ENCODE measurements at places on chromosomes 12 and 14. TPM values are rescaled to one million over a fixed set of nuclear protein-coding genes. Genes with fewer than 3 reads are reported as not detected.

The TAS2R14 gene
- 2.4 TPM for total RNA-seq

The IFNG-AS1 gene
- total RNA-seq, result not detected

The TMEM63C gene
- 0.51 TPM for total RNA-seq

GRCh38 chr12:120292411-120292660, 633 bp upstream of the RNU4-2 start:
- no peak for DNase-seq

The GPR132 gene
- total RNA-seq, result 4.5 TPM

DNA sequence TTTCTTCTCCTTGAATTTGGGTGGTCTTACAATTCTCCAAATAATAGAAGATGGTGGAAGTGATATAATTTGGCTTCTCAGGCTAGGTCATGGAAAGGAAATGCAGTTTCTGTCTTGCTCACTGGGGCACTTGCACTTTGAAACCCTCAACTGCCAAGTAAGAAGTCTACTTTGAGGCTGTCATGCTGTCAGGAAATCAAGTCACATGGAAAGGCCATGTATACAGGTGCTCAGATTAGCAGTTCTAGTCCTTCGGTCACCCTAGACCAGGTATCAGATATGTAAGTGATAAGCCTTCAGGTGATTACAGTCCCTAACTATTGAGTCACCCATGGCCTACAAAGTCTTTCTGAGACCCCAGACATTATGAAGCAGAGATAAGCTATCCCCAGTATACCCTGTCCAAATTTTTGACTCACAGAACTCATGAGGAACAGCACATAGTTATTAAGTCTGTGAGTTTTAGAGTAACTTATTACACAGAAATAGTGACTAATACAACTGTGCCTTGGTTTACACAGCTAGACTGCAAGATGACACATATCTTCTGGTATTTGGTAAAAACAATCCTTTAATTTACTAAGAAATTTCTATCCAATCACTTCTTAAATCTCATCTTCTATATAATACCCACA, 26.3 kb upstream of the BBS10 start:
- no peak for DNase-seq

The GPRC5A gene
- total RNA-seq, result 41.5 TPM

DNA sequence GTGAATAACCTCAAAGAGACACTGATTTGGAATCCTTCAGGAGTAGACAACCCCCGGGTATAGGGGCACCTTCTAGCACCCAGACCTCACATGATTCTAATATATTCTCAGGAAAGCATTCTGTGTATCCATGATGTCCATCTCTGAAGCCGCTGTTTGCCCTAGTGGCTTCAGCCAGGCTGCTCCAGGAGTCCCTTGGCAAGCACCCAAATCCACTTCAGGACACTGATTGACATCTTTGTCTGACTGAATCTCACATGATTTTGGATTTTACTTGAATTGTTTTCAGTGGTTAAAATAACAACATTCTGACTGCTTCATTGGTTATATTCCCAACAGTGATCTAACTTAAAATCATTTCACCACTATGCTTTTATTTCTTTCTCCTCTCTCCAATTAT, 390.5 kb upstream of the CLEC14A start:
- no peak for DNase-seq
